Right ventricle myocardium inferior (tissue), 1 donor: ENCODE measurements at places on chromosomes 1 and 21. TPM values are rescaled to one million over a fixed set of nuclear protein-coding genes. Genes with fewer than 3 reads are reported as not detected.

Gene KRTAP12-2
- total RNA-seq: not detected

Gene AGT
- total RNA-seq: 74.5 TPM

DNA sequence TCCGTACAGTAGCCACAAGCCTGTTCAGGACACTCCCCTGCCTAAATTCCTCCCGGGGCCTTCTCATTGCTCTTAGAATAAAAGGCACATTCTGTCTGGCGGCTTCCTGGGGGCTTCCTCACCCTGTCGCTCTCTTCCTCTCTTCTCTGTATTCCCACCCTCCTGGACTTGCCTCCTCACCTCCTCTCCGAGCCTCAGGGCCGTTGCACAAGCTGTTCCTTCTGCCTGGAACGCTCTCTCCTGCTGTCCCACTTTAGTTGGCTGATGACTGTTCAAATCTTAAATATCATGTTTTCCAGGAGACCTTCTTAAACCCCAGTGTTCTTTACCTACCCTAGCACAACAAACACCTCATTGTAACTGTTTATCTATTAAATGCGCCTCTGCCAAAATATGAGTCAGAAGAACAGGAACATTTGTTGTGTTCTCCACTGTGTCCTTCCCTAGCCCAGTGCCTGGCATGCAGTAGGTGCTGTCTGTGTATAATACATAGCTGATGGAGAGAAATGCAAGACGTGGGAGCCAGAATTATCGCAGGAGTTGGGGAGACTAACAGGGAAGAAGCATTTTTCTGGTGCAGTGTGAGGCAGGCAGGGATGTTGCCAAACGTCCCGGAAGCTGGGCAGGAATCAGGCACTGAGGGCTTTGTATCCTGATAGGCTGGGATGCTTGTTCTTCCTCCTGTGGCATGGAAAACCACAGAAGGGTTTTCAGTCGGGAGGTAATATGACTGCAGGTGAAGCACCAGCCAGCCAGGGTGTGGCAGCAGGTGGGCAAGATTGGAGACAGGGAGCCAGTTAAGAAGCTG, 24.1 kb upstream of the THRAP3 start:
- DNase-seq: no peak

DNA sequence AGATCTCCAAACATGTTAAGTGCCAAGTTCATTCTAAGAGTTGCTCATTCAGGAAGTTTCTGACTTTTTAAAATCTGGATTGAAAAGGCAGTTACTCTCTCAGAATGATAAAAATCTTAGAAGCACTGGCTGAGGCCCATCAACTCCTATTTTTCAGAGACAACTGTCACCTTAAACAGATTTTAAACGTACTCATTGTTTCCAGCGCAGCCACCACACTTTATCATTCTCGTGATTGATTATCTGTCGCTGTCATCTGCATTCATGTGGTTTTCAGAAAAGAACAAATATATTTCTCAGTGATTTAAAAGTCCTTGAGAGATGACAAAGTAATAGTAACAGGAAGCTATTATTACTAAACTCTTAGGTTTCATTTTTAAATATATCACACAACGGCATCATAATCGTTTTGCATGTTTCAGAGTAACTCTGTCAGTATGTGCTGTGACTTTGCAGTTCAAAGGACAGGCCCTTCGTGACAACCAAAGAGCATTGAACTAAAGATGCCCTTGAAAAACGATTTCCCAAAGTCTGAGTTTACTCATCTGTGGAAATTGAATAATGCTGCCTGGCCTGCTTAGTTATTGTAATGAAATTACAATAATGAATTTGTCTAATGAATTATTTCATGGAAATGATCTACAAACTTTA, 14.9 kb upstream of the KCNK1 start:
- DNase-seq: no peak

- DNase-seq: no peak
Measured at GRCh38 chr1:212640223-212640878, 31.8 kb downstream of the ATF3 start.

- no peak for DNase-seq
Measured at GRCh38 chr1:54355931-54356679, 50.1 kb downstream of the SSBP3 start.

GRCh38 chr1:83931658-83932253, 67.2 kb downstream of the TTLL7 start:
- no peak for DNase-seq

DNA sequence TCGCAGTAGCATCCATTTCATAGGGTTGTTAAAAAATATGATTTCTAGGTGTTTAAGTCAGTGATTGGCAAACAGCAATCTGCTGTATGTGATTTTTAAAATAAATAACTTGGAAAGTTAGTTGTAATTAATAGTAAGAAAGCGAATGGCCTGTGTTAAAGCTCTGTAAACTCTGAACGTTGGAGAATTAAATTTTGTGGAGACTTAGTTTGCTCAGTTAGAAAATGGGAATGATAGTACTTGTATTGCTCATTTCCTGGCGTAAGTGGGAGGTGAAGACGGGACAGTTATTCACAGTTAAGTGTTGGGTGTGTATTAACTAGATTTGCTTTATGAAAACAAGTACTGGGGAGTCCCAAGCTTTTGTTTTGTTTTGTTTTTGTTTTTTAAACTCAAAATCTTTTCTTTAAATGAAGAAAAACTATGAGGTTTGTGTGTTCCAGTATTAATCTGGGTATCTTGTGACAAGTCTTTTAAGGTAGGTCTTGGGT, 995 bp downstream of the CACYBP start:
- DNase-seq: no peak

Gene FAM163A
- 0.65 TPM for total RNA-seq

DNA sequence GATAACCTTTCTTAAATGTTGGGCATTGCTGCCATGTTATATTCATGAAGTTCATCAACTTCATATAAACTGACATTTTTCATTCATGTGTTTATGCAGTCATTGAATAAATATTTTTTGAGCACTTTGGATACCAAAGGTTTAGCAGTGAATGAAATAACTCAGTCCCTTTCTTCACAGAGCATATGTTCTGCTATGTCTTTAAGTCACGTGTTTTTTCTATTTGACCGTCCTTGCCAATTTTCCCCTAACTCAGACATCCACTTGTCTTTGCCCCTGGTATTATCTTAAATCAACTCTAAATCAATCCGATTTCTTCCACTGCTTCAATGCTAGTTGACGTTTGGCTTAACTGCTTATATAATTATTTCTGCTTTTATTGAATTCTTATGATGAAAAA, 16.6 kb downstream of the ADARB1 start:
- no peak for DNase-seq

DNA sequence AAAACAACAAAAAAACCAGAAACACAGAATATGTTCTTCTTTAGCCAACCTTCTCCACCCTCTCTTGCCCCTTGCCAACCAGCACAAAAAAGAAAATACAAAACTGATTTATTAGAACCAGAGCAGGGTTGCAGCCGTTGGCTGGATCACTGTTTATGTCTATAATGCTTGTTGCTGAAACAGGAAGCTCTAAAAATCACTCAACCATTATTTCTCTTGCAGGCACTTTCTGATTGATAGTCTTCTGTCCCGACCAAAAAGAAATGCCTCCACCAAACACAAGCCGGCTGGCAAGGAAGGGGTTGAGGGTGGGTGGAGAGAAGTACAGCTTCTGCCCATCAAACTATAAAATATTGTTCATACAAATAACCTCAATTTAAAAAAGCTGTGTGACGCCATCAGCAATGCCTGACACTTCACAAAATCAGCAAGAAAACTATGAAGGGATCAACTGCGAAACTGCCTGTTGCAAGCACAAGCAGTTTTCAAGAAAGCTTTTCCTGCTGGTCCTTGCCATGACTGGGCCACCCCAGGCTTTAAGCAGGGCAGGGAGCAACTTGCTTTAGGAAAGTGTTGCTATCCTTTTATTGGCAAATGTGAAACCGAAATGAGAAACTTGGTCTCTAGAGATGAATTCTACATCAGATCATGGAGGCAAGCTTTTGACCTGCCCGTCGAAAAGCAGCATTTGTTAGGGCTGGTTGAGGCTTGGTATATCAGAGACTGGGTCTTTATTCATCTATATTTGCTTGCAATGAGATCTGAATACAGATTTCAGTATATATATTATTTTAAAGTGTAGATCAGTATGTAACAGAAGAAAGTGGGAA, 174.2 kb downstream of the RUNX1 start:
- DNase-seq: no peak
